ENCODE measurements at places on chromosomes 1 and 21.

GRCh38 chr21:42721341-42721824, 68.0 kb downstream of the PDE9A start:
- no peak for DNase-seq

GRCh38 chr1:36911561-36912364, 122.6 kb downstream of the GRIK3 start:
- no peak for DNase-seq

DNA sequence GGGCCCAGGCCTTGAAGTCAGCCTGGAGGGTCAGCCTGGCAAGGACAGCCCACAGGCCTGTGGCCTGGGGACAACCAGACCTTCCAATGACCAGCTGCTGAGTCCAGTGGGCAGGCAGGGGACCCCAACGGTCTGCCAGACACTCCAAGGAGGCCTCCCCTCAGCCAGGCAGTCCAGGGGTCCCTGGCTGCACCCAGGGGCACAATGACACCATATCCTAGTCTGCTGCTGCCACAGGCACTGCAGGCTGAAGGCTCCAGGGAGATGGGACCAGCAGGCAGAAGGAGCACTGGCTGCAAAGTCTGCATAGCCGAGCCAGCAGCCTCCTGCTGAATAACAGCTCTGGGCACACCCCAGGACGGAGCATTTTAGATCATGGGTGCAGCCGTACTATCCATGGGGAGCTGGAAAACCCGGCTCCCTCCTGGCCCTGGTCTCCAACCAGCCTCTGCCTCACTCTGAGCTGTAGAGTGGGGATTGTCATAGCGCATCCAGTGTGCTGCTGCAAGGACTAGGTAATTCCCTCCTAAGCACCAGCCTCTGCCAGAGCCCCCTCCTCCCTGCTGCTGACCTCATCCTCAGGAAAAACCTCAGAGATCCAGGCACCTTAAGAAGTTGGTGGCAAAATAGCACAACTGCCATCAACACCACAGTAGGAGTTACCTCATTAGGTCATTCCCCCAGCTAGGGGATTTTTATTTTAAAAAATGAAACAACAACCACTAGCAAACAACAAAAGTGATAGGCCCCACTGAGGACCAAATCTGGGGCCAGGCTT, 4.8 kb upstream of the LAPTM5 start:
- no peak for DNase-seq

GRCh38 chr1:3035563-3036446, 14.5 kb downstream of the ACTRT2 start:
- no peak for DNase-seq

GRCh38 chr1:31102501-31102950, 37.0 kb upstream of the PUM1 start:
- peak; percentile 51 for DNase-seq

- DNase-seq, result no peak
Observed at GRCh38 chr21:19781881-19782652, 1216.1 kb upstream of the NCAM2 start.

- DNase-seq, result no peak
Observed at GRCh38 chr1:53156783-53157182, 14.3 kb upstream of the SLC1A7 start.

GRCh38 chr21:33219954-33220353, 9.8 kb upstream of the IFNAR2 start:
- DNase-seq, result no peak

DNA sequence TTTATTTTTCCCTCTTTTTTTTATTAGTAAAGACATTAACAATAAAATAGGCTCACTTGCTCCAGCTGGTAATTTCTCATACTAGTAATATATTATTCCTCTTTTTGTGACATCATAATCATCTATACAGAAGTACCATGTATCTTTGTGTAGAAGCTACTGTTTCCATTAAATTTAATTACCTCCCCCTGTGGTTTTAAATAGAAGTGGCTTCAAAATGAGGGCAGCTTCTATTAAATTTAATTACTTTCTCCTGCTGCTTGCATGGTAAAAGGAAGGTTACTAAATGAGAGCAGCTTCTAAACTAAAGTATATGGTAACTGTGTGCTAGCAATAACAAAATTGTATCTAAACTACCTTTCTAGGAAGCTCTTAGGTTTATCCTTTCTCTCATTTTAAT, 94.0 kb downstream of the DPYD start:
- DNase-seq, result peak; percentile 15

Measured in NB4 (cell line).